ENCODE measurements at places on chromosomes 12 and 14. TPM values are rescaled to one million over a fixed set of nuclear protein-coding genes. Genes with fewer than 3 reads are reported as not detected.

DNA sequence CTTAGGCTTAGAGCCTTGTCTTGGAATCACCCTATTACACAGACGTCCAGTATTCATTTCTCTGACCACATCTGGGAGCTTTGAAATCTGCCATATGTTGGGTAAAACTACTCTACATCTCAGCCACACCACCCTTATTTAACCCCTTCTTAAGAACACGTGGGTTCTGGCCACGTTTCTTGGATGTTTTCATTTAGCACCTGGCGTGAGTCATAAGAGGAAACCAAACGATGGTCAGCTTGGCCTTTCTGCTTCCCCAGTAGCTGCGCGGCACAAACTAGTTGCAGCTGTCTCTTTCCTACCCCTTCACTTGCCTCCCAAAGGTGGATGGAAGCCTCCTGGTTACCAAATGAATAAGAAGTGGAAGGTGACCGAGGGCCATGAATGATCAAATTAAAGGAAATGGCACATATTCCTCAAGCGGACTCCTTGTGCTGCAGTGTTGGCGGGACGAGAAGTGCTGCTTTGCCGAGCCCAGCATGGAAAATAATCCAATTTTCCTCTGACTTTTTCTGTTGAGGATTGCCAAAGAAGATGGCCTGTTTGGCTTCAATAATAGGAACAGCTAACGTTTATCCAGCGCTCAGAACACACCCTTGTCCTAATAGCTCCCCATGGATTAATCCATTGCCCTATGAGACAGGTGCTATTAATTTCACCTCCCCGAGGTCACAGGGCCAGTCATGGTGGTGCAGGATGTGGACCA lies 154.1 kb downstream of the ZNF664 start:
- no peak for DNase-seq

- no peak for DNase-seq
Measured at GRCh38 chr12:64082866-64083268, 139.2 kb downstream of the KICS2 start.

- no peak for DNase-seq
Measured at GRCh38 chr12:96810057-96810456, 97.0 kb upstream of the NEDD1 start.

DNA sequence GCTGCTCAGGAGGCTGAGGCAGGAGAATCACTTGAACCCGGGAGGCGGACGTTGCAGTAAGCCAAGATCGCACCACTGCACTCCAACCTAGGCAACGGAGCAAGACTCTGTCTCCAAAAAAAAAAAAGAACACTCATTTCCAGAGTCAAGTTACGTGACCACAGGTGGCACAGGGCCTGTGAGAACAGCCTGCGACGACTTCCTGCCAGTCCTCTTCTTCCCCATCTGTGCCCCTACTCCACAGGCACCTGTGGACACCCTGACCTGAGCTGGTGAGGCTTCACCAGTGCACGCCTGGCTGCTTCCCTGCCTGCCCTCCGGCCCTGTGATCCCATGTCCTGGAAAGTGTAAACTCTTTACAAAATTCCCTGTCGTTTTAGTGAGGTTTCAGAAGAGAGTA lies 77.7 kb downstream of the PPP2R5C start:
- no peak for DNase-seq

GRCh38 chr14:104799244-104800014 lies 1.5 kb upstream of the ZBTB42 start:
- no peak for DNase-seq

DNA sequence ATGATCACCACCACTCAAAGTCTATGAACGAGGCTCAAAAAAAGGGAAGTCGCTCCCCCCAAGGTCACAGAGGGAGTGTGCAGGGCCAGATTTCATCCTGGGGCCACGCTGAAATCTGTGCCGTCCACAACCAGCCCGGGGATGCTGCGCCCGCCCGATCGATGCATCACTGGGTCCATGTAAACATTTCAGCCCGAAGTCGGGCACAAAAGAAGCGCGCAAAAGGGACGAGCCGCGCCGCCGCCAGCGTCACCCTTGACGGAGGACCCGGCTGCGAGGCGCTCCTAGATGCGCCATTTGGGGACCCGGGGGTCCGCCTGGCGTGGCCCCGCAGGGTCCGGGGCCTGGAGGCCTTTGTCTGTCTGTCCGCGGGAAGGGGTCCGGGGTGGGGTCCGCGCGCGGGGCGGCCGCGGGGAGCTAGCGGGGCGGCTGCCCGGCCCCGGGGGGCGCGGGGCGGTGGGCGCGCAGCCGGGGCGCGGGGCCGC lies 503 bp downstream of the FBXO21 start:
- no peak for DNase-seq

DNA sequence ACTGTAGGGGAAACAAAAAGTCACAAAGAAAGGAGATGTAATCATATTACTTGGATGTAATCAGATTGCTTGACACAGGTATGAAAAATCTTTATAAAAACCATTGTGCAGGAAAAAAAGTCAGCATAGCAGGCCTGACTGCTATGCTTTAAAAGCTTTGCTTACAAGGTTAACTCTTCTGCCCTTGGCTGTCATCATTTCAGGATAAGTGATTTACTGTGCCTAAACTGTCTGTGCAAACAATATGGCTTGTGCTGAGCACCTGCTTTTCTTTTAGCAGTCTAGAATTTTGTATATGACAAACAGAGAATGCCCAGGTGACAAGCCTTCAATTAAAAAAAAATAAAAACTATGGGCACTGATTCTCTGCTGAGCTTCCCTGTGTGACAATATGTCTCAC lies 63.8 kb upstream of the PLEKHG7 start:
- DNase-seq: no peak

KCNH5 gene
- total RNA-seq: not detected

All from esophagus squamous epithelium (tissue), 5 donors.